RPMI7951 (cell line): ENCODE measurements at places on chromosomes 13 and 19. TPM values are rescaled to one million over a fixed set of nuclear protein-coding genes. Genes with fewer than 3 reads are reported as not detected.

DNA sequence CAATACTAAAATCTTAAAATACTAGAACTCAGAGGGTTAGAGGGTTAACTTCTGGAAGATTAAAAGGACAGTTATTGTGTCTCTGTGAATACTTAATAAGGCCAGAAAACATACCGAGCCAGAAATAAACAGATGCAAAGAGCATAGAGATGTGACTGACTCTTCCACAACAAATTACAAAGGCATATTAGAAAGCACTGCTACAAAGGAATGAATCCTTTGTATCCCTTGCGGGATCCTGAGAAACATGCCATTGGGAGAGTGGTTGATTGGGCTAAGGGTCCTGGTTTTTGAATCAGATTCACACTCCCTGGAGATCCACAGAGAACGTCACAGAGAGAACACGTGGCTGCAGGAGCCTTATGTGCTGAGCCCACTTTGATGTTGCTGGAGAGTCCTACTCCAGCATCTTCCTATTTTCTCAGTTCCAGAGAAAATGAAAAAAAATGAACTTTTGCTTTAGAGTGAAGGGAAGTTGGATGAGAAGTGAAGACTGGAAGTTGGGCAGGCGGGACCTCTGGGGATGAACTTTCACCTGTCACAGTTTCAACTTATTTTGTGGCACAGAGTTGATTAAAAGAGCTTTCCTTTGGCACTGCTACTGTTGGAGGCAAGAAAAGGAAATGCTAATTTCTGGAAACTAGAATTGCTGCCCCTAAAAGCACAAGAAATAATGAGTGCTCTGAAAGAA, 309.9 kb downstream of the DCT start:
- no peak for DNase-seq

DNA sequence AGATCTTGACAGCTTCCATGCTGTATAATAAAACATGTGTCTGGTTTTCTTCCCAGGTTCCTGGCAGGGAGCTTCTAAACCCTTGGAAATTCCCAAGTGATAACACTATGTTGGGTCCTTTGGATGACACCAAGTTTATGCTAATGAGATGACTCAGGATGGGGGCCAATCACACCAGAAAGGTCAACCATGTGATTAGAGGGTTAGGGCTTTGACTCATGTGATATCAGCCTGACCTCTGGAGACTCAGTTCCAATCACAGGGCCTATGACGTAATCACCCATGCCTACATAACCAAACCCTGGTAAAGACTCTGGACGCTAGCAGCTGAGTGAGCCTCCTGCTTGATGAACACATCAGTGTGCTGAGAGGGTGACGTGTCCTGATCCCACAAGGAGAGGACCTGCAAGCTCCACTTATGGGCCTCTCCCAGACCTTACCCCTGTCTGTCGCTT, 203.6 kb downstream of the DCLK1 start:
- DNase-seq: peak; percentile 69

Gene GRIN2D
- total RNA-seq: 0.60 and 0.68 TPM in 2 replicates

GRCh38 chr19:17718550-17718946, 732 bp upstream of the MAP1S start:
- no peak for DNase-seq

Gene KRI1
- total RNA-seq: 10.1 and 12.1 TPM in 2 replicates

- peak; percentile 55 for DNase-seq
Measured at GRCh38 chr13:78137404-78138142, 218.9 kb upstream of the EDNRB start.

GRCh38 chr13:50561739-50562138, 281.8 kb downstream of the DLEU7 start:
- DNase-seq: no peak

DNA sequence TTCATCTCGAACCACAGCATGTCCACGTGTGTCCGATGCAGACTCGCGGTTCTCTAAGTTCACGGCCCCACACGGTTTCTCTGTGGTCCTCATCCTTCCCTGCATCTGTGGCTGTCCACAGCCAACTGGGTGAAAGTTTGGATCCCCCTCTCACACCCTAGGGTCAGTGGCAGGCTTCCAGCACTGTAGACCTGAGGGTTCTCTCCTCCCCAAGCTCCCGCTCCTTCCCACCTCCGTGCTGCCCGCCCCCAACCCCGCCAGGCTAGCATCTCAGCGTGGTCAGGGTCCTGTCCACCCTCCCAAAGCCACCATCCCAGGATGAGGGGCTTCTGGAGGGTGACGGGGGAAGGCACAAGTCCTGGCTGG, 3.0 kb downstream of the ANGPTL4 start:
- peak; percentile 87 for DNase-seq

- DNase-seq: no peak
Measured at GRCh38 chr19:17340302-17340870, 3.0 kb downstream of the GTPBP3 start.

Gene PRSS57
- total RNA-seq: not detected in 2 replicates

DNA sequence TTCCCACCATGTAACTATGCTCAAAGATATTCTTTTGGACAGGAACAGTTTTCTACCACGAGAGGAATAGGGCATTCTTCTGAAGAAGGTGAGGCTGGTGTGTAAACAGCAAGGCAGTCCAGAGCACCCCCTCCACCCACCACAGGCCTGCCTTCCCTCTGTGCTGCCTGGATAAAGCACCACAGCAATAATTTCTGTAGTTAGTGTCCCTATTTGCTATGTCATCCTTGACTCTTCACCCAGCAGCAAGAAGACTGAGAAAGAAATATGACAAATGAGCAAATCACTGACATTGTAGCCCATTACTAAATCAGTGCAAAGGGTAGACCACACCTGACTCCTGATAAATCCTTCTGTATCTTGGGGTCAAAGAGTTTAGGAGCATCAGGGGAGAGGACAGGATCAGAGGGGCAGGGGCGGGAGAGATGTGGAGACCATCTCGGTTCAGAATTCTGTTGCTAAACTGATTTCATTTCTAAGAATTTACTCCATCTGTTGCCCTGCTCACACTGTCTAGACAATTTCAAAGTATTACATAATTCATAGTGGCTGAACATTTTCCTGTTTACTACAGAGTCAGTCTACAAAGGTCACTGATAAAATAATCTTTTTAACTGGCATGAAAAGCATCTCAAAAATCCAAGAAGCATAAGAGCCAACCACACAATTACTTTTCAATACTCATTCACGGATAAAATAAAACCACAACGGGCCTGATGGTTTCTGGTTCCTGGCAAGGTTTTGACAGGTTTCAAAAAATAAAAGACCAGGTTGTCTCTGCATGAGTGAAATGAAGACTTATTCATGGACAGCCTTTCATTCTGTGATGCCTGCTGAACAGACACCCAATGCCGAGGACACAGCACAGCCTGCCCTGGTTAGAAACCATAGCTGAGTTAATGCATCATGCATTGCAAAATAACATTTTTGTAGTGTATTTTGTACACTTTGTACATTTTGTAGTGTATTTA, 88.4 kb upstream of the IRS2 start:
- DNase-seq: no peak

DNA sequence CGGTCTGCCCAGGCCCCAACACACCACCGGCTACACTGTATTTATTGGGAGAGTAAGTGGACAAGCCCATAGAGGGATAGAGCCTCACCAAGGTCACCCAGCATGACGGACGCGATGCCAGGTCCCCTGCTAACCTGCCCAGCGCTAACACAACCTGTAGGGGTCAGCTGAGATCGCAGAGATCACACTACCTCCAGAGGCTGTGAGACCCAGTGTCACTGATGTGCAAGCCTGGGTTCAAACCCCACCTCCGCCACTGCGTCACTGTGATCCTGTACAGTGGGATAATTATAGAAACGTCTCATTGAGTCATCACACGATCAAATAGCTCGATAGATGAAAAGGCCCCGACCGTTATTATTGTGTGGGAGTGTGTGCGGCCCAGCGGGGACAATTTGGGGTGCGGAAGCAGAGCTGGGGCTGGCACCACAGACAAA, 10.6 kb upstream of the TLE2 start:
- DNase-seq: no peak

- no peak for DNase-seq
Measured at GRCh38 chr13:31301119-31301518, 101.3 kb downstream of the B3GLCT start.

Gene SPTBN4
- 0.84 and 2.9 TPM in 2 replicates for total RNA-seq

- DNase-seq: peak; percentile 5
Measured at GRCh38 chr13:32829269-32829668, 187.0 kb upstream of the KL start.

- no peak for DNase-seq
Measured at GRCh38 chr13:25864116-25864515, 187.7 kb downstream of the SHISA2 start.

- no peak for DNase-seq
Measured at GRCh38 chr13:79417741-79418140, 11.7 kb upstream of the RBM26 start.

DNA sequence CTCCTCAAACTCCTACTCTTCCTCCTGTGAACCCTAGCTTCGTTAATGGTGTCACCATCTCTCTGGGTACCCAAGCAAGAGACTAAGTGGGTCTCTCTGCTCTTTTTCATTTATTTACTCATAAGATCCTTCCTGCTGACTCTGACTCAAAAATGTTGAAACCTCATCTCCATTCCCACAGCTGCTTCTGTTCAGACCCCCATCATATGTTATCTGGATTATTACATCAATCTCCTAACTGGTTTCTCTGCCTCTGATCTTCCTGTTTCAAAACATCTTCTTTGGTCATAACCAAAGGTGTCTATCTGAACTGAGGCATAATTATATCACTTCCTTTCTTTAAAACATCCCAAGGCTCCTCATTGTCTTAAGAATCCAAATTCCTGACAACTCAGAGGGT, 2.0 kb upstream of the MEDAG start:
- DNase-seq: no peak

Gene SLC7A1
- total RNA-seq: 11.1 and 12.6 TPM in 2 replicates
